Activated CD8-positive, alpha-beta T cell treated with anti-CD3 and anti-CD28 coated beads for 36 hours (primary cell): ENCODE measurements at places on chromosomes 16 and 17. TPM values are rescaled to one million over a fixed set of nuclear protein-coding genes. Genes with fewer than 3 reads are reported as not detected.
A peak's percentile ranks its signal among the peaks of the same experiment; 100 is the strongest.

SLC35G6 gene
- not detected for total RNA-seq

SNTB2 gene
- 13.0 TPM for total RNA-seq

CD300LG gene
- total RNA-seq = not detected

KLHL10 gene
- not detected for total RNA-seq

CARD14 gene
- total RNA-seq = 0.11 TPM

TMEM235 gene
- not detected for total RNA-seq

RARA gene
- 36.2 TPM for total RNA-seq

OSGIN1 gene
- total RNA-seq = 0.56 TPM

E4F1 gene
- 21.1 TPM for total RNA-seq

TMC7 gene
- not detected for total RNA-seq

MBTD1 gene
- total RNA-seq = 7.0 TPM

TOX3 gene
- not detected for total RNA-seq

DNA sequence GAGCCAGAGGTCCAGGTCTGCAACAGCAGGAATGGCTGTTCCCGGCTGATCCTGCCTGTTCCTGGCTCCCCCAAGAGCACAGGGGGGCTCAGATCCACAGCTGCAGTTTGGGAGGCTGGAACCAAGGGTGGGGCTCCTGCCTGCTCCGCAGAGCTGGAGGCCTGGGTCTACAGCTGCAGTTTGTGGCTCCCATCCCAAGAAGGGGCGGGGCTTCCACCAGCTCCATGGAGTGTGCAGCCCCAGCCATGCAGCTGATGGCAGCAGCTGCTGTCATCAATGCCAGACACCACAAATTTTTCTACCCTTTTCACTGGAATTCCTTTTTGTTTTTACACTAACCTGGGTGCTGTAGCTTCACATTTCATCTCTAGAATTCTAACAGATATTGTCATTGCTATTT, 135.4 kb upstream of the KIF2B start:
- DNase-seq = no peak

DNA sequence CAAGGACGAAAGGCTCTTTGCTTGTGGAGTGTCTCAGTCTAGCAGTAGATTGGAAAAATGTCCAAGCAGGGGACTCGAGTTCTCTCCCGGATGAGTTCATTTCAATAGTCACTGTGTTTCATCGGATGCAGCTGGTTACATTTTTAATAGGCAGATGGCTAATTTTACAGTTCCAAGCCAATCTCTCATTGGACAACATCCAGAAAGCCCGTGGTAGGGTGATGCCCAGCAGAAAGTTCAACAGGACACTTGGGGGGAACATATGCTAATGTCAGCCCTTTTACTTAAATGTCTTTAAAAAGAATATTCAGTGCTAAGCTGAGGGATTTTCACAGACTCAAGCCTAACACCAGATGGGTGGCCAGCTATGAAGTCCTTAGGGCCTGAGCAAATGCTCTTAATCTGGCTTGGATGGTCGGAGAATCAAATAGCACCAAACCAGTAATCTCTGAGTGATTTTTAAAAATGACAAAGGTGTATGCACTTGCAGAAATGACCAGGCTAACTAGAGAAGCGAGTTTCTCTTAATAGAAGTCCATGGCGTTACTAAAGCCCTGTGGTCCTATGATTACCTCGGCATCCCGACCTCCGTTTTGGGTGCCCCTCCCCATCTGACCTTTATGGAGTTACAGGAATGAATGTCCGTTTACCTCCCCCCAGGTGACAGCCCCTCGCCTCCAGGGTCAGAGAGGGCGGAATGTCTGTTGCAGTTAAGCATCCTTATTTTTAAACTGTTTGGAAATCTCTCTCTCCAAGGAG, 289.2 kb upstream of the SALL1 start:
- DNase-seq = no peak

- DNase-seq = no peak
These were observed 205.9 kb downstream of the MAP2K6 start for GRCh38 chr17:69620363-69620762.

DNA sequence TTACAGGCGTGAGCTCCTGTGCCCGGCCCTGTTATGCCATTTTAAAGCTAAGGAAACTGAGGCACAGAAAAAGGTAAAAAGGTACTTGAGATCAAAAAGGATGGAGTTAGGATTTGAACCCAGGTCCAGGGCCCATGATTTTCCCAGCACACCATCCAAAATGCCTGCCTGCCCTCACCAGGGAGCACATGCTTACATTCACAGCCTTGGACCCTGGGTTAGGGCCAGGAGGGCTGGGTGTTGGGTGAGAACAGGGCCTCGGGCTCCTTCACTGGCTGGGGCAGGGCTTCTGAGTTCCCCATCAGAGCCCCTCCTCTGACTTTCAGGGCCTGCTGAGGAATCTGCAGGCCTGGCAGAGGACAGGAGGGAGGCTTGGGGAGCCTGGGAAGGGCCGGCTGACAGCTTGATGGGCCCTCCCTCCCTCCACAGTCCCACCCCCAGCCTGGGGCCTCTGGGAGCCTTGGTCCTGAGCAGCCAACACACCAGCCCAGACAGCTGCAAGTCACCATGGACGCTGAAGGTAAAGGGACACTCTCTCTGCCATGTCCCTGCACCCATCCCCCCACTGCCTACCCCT, at the start of gene QPRT:
Gene QPRT, plus strand, starts transcription at position 490 of the 577 bp plus-strand sequence. Its CDS starts 18 bp downstream, at position 508.
- DNase-seq = peak; percentile 23

DNA sequence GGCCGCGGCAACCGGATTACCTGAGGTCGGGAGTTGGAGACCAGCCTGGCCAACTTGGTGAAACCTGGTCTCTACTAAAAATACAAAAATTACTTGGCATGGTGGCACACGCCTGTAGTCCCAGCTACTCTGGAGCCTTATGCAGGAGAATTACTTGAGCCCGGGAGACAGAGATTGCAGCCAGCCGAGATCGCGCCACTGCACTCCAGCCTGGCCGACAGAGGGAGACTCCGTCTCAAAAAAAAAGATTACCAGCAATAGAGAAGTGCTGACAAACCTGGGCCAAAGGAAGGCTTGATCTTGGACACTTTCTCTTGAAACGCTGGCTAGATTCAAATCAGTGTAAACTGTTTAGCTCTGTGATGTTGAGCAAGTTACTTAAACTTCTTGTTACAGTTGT, 4.3 kb downstream of the MT1H start:
- DNase-seq = peak; percentile 59

- DNase-seq = no peak
These were observed 12.6 kb downstream of the KCTD2 start for GRCh38 chr17:75059369-75060345.

- no peak for DNase-seq
These were observed 193.5 kb downstream of the ZFHX3 start for GRCh38 chr16:72854267-72854959.

DNA sequence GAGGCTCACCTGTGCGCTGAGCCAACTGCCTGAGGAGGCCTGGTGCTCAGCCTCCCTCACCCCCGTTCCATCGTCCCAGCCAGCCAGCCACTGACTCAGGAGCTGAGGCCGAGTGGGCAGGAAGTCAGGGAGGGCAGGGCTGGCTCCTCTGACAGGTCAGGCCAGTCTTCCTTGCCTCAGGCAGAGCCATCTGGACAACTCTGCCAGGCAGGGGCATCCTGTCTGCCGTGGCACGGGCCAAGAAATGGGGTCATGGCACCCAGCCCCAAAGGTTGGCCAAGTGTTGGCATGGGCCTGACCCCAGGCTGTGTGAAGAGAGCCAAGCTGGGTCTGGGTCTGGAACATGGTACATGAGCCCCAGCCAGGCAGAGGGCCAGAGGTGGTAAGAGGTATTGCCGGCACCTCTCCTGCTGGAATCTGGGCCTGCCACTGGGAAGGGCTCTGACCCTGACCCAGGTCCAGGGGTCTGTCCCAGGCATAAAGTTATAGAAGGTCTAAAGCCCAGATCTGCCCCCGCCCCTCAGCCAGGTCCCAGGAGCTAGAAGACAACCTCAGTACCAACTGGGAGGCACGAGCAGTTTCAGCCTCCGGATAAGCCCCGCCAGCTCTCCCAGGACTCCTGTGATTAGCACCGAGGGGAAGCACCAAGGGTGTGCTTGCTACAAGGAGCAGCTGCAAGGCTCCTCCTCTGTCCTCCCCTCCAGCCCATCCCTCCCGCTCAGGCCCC, 2.5 kb upstream of the VASN start:
- DNase-seq = no peak

DNA sequence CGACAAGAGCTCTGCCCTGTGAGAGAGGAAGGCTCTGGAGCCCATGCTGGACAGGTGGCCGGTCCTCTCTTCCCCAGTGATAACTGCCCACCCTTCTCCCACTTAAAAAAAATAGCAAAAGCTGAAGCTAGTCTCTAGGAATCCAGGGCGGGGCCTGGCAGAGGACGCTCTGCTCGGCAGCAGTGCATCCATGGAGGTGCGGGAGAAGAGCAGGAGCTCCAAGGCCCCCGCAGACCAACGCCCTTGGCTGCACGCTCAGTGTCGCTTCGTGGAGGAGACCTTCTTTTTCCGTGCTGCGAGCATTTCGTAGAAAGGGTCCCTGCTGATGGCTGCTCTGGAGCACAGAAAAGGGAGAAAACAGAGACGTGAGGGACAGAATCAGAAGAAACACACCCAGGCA, 98.6 kb upstream of the DNAH17 start:
- no peak for DNase-seq

- no peak for DNase-seq
These were observed 17.7 kb downstream of the CCL17 start for GRCh38 chr16:57422026-57422944.

DNA sequence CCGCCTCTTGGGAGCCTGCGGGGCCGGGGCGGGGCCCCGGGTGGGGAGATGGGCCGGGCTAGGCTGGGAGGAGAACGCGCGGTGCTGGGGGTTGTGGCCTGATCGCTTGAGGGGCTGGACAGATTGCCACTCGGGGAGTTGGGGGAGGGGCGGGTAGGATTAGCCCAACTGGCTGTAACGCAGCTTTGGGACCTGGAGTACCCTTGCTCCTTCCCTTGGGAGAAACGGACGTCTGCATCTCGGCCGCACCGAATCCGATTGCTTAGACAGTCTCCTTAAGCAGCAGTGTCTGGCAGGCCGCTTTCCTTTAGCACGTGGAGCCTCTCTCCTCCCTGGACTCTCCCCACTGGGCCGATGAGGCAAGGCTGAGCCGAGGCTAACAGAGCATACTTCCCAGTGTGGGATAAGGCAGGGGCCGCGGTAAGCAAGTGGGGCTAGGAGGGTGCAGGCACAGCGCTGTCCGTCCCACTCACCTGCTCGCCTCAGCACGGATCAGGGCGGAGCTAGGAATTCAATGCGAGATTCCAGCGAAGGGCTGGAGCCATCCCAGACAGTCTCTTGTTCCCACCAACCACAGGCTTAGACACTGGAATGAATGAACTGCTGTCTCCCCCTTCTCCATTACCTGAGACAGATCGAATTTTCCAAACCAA, 540 bp upstream of the ACLY start:
- DNase-seq = no peak

DNA sequence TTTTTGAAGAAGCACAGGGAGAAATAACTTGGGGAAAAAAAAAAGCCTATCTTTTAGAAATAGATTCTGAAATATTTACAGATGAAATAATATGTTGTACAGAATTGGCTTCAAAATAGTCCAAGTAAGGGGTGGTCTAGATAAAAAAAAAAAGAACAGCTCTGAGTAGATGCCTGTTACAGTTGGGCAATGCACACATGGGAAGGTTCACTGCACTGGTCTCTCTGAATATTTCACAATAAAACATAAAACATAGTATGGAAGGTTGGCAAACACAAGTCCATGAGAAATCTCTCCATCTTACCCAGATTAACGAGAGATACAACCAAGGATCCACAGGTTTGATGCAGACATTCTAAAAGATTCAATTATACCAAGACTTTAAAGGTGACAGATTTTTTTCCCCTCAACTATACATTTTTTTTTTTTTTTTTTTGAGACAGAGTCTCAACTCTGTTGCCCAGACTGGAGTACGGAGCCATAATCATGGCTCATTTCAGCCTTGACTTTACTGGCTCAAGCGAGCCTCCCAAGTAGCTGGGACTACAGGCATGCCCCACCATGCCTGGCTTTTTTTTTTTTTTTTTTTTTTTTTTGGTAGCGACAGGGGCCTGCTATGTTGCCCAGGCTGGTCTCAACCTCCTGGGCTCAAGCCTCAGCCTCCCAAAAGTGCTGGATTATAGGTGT, 58.0 kb downstream of the KANSL1 start:
- DNase-seq = no peak

DNA sequence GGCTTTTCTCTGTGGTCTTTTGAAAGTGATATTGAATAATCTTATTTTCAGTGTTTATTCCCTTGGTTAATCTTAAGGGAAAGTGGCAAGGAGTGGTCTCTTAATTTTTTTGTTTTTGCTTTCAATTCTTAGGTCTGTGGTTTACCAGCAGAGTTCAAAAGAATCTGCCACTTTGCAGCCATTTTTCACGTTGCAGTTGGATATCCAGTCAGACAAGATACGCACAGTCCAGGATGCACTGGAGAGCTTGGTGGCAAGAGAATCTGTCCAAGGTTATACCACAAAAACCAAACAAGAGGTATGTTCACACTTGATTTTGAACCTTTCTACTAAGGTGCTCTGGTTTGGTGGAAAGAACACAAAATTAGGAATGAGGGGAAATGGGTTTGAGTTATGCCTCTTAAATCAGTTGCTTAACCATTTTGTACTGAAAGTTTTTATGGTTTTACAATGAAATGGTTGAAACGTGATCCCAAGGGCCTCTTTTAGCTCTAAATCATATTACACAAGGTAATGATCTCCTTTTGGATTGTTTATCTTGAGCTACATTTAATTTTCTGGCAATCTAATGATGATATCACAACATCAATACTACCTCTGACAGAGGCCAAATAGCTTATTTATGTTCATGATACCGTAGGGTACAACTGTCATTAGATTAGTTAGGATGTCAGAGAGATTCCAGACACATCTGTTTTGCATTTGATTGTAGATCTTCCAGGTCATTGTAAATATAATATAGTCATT, 51.6 kb upstream of the CRISPLD2 start:
- DNase-seq = no peak

- DNase-seq = peak; percentile 51
These were observed 13.2 kb upstream of the TMEM100 start for GRCh38 chr17:55735731-55736405.

DNA sequence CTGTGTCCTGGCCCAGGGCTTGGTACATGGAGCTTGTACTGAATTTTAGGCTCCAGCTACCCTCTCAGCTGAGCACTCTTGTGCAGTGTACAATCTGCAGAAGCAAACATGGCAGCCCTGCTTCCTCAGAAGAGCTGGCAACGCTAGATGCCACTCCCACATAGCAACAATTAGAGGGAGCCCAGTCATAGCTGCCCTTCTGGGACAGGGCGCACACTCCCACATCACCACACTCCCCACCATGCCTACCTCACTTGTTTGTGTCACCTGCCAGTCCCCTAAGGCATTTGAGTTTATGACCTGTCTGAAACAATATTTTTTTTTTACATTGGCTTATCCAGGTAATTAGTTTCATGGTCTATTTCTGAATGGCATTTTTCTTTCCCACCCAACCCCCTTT, 72.3 kb downstream of the C17orf67 start:
- DNase-seq = peak; percentile 40
